ENCODE measurements at places on chromosomes 11 and 22. TPM values are rescaled to one million over a fixed set of nuclear protein-coding genes. Genes with fewer than 3 reads are reported as not detected.

APLNR gene
- 3.9 TPM for total RNA-seq

GRCh38 chr11:117438371-117439000, 110.8 kb downstream of the CEP164 start:
- H3K4me3 ChIP-seq = no peak overlapping the region
- no peak overlapping the region for H3K27ac ChIP-seq
- no peak for DNase-seq
- peaks cover 6% of the 10 kb centered on the region for H3K4me1 ChIP-seq
- H3K36me3 ChIP-seq = no peaks in the 10 kb centered on the region
- peaks cover 14% of the 10 kb centered on the region for H3K27me3 ChIP-seq

LGR4 gene
- total RNA-seq = 51.5 TPM

- H3K36me3 ChIP-seq = no peaks in the 10 kb centered on the region
- no peak for DNase-seq
- no peak overlapping the region for H3K4me3 ChIP-seq
- H3K27ac ChIP-seq = no peak overlapping the region
- H3K27me3 ChIP-seq = peaks cover 54% of the 10 kb centered on the region
- H3K4me1 ChIP-seq = peaks cover 7% of the 10 kb centered on the region
Measured at GRCh38 chr11:134468796-134469195, 56.8 kb upstream of the B3GAT1 start.

DNA sequence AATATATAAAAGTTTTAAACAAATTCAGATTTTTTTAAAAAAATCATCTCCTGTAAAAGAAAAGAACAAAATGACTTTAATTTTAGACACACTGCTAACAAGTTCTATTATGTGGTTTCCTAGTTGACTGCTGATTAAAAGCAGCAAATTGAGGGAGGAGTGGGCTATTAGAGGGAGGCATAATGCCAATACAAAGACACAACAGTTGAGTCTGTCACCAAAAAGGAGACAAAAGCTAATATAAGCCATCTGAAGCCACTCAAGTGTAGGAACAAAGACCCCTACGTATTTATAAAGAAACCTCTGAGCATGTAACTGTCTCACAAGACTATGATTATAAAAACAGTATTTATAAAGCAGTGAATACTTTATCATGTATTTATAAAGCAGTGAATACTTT, 28.6 kb downstream of the TMEM123 start:
- H3K4me1 ChIP-seq = peaks cover 58% of the 10 kb centered on the region
- H3K27me3 ChIP-seq = no peaks in the 10 kb centered on the region
- no peak overlapping the region for H3K4me3 ChIP-seq
- peaks cover 7% of the 10 kb centered on the region for H3K36me3 ChIP-seq
- H3K27ac ChIP-seq = no peak overlapping the region

DNA sequence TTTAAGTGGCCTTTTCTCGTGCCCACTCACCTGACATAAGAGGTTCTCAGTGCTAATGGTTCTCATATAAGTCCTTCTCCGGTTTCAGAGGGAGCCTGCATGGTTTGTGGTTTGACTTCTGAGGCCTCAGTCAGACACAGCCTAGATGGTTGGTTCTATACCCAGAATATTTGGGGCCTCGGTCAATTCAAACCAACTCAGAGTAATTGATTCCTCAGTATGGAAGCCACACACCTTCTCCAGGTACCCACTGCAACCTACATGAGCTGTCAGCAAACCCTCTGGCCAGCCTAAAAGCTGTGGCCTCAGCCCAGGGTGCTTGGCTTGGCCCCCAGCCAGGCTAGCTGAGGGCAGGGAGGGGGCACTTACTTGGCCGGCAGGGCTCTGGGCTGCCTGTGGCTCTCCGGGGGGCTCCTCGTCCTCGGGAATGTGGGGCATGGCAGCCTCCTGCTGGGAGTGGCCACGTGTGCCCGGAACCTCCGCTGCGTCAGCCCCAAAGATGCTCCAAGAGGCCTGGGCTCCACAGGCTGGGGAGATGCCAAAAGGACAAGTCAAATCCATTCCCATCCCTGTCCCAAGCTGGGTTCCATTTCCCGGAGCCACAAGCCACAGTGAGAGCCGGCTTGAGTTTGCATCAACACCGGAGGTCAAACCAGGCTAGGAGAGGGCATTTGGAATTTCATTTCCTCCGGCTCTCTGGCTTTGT, 41.7 kb downstream of the IRAG1 start:
- no peaks in the 10 kb centered on the region for H3K36me3 ChIP-seq
- no peak overlapping the region for H3K27ac ChIP-seq
- H3K4me3 ChIP-seq = no peak overlapping the region
- no peaks in the 10 kb centered on the region for H3K27me3 ChIP-seq

GRCh38 chr11:104881117-104881794, 17.0 kb downstream of the CASP12 start:
- no peak overlapping the region for H3K4me3 ChIP-seq
- H3K27me3 ChIP-seq = no peaks in the 10 kb centered on the region
- no peaks in the 10 kb centered on the region for H3K36me3 ChIP-seq
- no peaks in the 10 kb centered on the region for H3K4me1 ChIP-seq
- DNase-seq = no peak

LRRC56 gene
- total RNA-seq = 2.1 TPM

OR52A5 gene
- not detected for total RNA-seq

CRYBB1 gene
- not detected for total RNA-seq

DNA sequence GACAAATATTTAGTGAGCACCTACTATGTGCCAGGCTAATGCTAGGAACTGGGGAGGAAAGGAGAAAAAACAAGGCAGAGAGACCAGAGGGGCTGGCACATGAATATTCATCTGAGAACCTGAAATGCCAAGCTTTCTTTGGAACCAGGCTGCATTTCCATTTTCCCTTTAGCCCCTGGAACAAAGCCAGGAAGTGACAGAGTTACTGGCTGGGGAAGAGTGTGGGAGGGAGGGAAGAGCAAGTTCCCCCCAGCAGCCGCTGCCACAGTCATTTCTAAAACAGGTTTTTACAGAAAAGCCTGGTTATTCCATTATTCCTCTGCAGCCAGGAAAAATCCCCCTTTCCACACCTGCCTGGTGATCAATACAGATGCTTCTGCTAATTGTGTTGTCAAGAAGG, 97.0 kb downstream of the SPON1 start:
- no peak overlapping the region for H3K4me3 ChIP-seq
- no peaks in the 10 kb centered on the region for H3K4me1 ChIP-seq

TMEM151A gene
- 1.0 TPM for total RNA-seq

DNA sequence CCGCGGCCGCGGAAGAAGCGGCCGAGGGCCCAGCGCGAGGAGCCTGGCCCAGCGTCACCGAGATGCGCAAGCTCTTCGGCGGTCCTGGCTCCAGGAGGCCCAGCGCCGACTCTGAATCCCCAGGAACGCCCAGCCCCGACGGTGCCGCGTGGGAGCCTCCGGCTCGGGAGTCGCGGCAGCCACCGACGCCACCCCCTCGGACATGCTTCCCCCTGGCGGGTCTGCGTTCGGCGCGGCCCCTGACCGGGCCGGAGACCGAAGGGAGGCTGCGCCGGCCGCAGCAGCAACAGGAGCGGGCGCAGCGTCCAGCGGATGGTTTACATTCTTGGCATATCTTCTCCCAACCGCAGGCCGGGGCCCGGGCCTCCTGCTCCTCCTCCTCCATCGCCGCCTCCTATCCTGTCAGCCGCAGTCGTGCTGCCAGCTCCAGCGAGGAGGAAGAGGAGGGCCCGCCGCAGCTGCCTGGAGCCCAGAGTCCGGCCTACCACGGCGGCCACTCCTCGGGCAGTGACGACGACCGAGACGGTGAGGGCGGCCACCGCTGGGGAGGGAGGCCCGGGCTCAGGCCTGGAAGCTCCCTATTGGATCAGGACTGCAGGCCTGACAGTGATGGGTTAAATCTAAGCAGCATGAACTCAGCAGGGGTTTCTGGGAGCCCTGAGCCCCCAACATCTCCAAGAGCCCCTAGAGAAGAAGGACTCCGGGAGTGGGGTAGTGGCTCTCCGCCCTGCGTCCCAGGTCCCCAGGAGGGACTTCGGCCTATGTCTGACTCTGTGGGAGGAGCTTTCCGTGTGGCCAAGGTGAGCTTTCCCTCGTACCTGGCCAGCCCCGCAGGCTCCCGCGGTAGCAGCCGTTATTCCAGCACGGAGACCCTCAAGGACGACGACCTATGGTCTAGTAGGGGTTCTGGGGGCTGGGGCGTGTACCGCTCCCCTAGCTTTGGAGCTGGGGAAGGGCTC, 1.2 kb downstream of the ARHGEF17 start:
- H3K27ac ChIP-seq = no peak overlapping the region
- H3K36me3 ChIP-seq = no peaks in the 10 kb centered on the region
- H3K27me3 ChIP-seq = no peaks in the 10 kb centered on the region
- H3K4me3 ChIP-seq = peak overlapping the region; percentile 73

DNA sequence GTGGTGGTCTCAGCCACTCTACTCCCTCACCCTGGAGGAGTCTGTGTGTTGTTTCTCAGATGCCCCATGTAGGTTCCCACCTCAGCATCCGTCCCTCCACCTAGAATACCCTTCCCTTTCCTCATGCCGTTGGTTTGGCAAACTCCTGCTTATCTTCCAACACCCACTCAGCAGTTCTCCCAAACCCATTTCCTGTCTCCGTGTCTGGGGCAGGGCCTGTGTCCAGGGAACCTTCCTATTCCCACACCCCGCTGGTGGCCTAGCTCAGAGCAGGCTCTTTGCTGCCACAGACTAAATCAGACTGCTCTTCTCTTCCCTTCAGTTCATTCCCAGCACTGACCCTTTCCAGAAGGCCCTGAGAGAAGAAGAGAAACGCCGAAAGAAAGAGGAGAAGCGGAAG, 7.5 kb upstream of the SREBF2 start:
- H3K4me3 ChIP-seq = no peak overlapping the region
- no peak for DNase-seq
- no peaks in the 10 kb centered on the region for H3K27me3 ChIP-seq
- peaks cover 65% of the 10 kb centered on the region for H3K4me1 ChIP-seq
- peak overlapping the region; percentile 13 for H3K27ac ChIP-seq
- H3K36me3 ChIP-seq = peaks cover 17% of the 10 kb centered on the region

DNA sequence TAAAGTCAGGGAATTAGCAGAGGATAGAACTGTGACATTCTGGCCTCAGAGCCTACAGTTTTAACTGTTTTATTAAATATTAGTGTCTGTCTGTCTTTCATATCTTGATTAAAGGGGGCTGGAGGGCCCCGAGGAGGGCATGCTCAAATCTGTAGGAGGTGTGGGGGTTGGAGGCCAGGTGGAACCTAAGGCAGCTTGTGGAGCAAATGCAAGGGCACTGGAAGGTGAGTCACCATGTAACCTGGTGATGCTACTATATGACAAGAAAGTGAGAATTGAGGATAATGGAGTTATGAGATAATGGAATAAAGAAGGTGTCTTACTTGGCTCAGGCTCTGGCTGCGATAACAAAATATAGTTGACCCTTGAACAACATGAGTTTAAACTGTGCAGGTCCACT, 27.3 kb upstream of the TMEM86A start:
- peaks cover 11% of the 10 kb centered on the region for H3K27me3 ChIP-seq
- H3K4me1 ChIP-seq = peaks cover 4% of the 10 kb centered on the region
- H3K27ac ChIP-seq = no peak overlapping the region
- no peak overlapping the region for H3K4me3 ChIP-seq

DNA sequence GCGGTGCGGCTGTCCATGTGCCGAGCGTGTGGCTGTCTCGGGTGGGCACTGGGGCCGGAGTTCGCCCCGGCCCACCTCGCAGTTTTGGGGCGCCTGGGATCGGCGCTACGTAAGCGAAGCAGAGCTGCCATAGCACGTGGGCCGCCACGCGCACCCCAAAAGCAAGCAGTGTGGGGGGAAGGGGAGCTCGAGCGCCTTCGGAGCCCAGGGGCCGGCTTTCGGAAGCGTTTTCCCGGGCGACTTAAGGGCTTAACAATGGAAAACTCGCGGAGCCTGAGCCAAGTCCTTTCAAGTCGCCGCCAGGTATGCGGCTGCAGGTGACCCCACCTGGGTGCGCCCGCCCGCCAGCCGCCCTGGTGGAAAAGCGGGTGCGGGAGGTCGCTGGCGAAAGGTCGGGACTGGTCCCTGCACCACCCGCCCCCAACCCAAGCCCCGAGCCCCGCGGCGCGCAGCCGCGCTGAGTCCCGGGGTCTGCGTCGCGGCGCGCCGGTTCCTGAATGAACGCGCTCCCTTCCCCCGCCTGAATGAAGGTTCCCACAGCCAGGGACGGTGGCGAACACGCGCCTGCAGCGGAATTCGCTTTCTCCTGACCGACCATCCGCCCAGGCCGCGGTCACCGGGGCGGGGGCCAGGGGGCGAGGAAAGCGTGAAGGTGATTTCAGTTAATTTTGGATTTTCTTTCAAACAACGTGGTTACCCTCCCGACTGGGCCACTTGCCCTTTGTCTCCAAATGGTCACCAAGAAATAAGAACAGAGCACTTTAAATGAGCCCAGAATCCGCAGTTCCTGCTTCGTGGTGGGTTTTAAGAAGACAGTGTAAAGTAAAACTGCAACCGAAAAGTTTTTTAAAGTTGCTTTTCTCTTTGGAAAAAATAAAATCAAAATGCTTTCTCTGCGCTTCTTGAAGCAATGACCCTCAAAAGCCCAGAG, 2.8 kb upstream of the CCND1 start:
- H3K36me3 ChIP-seq = peaks cover 4% of the 10 kb centered on the region
- peak; percentile 67 for DNase-seq

DNA sequence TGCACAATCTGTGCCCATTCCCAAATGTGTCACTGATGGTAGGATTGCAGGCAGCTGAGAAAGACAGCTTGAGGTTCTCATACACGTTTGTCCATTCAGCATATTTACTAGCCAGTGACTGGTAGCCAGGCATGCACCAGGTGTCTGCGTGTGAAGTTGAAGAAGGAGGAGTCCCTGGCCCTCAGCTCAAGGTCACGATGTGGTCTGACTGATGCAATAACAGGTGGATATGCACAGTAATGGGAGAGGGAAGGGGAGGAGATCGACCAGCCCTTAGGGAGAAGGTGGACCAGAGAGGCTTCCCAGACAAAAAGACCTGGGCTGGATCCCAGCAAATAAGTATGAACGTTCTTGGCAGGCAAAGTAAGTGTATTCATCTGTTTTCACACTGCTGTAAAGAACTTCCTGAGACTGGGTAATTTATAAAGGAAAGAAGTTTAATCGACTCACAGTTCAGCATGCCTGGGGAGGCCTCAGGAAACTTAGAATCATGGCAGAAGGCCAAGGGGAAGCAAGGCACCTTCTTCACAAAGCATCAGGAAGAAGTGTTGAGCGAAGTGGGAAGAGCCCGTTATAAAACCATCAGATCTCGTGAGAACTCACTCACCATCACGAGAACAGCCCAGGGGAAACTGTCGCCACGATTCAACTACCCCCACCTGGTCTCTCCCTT, 96.0 kb downstream of the MN1 start:
- DNase-seq = no peak
- peaks cover 50% of the 10 kb centered on the region for H3K4me1 ChIP-seq
- H3K27me3 ChIP-seq = peaks cover 3% of the 10 kb centered on the region
- H3K36me3 ChIP-seq = peaks cover 5% of the 10 kb centered on the region

- no peaks in the 10 kb centered on the region for H3K36me3 ChIP-seq
- H3K27me3 ChIP-seq = no peaks in the 10 kb centered on the region
- DNase-seq = no peak
- no peaks in the 10 kb centered on the region for H3K4me1 ChIP-seq
- no peak overlapping the region for H3K4me3 ChIP-seq
Measured at GRCh38 chr11:108866781-108867180, 201.9 kb downstream of the DDX10 start.

GRCh38 chr22:42269432-42270175, 849 bp downstream of the TCF20 start:
- H3K4me3 ChIP-seq = peak overlapping the region; percentile 88
- no peaks in the 10 kb centered on the region for H3K36me3 ChIP-seq
- H3K27ac ChIP-seq = no peak overlapping the region
- DNase-seq = peak; percentile 40
- H3K4me1 ChIP-seq = peaks cover 36% of the 10 kb centered on the region

OR5J2 gene
- not detected for total RNA-seq
